Activated CD8-positive, alpha-beta T cell treated with anti-CD3 and anti-CD28 coated beads for 36 hours (primary cell): ENCODE measurements at places on chromosomes 2 and 18. TPM values are rescaled to one million over a fixed set of nuclear protein-coding genes. Genes with fewer than 3 reads are reported as not detected.

Gene PIEZO2
- not detected for total RNA-seq

DNA sequence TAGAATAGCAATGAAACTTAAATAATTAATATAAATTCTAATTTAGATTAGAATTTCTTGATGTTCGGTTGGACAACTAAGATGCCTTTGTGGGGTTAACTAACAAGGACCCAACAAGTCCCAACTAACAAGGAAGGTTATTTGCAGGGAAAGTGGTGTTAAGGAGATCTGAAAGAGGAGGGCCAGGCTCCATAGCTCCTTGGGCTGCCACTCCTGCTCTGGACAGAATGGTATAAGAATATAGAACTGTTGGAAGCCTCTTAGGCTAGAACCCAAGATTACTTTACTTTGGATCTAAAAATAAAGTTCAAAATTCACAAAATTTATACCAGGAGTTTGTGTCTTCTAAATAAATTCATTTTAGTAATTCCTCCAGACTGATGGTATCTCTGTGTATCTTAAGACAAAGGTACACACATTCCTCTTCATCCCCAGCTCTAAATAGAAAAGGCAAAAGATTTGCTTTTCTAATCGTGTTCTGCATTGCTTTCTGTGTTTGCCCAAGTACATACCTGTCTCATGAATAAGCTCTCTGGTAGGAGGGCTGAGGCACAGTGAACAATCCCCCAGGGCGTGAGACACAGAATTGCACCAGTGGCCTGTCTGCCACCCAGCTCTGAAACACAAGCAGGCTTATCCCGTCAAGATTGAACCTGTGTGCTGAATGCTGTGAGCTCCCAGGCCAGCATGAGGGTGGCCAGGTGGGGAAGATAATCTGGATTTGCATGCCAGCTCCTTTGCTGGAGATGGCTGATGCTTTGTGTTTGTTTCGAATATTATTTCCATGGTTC lies 176.0 kb downstream of the ACKR3 start:
- H3K27me3 ChIP-seq: peaks cover 4% of the 10 kb centered on the region
- DNase-seq: no peak
- H3K27ac ChIP-seq: no peak overlapping the region
- no peak overlapping the region for H3K4me3 ChIP-seq
- no peaks in the 10 kb centered on the region for H3K36me3 ChIP-seq
- H3K4me1 ChIP-seq: no peaks in the 10 kb centered on the region

DNA sequence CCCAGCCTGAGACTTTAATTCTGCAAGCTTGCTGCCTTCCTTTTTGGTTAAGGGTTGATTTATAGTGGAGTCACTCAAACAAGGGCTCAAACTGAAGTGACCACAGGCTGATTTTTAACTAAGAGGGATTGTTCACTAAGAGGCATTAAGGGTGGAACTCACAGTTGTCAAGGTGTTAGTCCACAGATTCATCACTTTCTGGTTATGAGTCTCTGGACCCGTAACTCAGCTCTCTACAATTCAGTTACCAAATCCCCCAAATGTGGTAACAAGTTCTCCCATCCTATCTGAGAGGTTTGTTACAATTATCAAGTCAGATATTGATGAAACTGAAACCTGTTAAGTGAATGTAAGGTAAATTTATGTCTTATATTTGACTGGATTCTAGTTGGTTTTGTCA lies 185.9 kb upstream of the KLHL14 start:
- no peaks in the 10 kb centered on the region for H3K36me3 ChIP-seq
- no peak overlapping the region for H3K4me3 ChIP-seq

GRCh38 chr2:12806549-12807242 lies 90.0 kb downstream of the TRIB2 start:
- no peak overlapping the region for H3K27ac ChIP-seq
- no peaks in the 10 kb centered on the region for H3K36me3 ChIP-seq
- no peak for DNase-seq
- H3K27me3 ChIP-seq: peaks cover 2% of the 10 kb centered on the region

DNA sequence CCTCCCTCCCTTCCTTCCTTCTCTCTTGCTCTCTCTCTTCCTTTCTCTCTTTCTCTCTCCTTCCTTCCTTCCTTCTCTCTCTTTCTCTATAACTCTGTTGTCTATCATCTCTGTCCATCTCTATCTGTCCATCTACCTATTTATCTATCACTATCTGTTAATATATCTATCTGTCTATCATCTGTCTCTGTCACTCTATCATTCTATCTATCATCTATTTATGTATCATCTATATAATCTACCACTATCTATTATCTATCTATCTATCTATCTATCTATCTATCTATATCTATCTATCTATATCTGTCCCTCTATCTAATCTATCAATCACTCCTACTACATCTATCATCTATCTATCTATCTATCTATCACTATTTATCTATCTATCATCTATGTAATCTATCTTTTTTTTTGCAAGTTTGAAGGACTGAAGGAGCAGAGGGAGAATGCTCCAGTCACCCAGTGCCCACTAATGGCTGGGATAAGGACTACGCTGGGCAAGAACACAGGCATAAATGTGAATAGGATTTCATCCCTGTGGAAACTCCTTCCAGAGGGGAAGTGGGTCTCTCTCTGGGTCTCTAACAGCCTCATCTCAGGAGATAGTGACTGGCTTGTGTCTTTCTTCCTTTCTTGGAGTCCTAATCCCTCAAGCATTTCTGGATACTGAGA lies 427.0 kb downstream of the LPIN1 start:
- no peak overlapping the region for H3K27ac ChIP-seq
- peaks cover 1% of the 10 kb centered on the region for H3K36me3 ChIP-seq
- H3K27me3 ChIP-seq: no peaks in the 10 kb centered on the region
- H3K4me1 ChIP-seq: peaks cover 56% of the 10 kb centered on the region
- no peak overlapping the region for H3K4me3 ChIP-seq

GRCh38 chr2:59150217-59150849 lies 909.2 kb upstream of the FANCL start:
- no peak overlapping the region for H3K27ac ChIP-seq
- no peaks in the 10 kb centered on the region for H3K36me3 ChIP-seq
- no peak overlapping the region for H3K4me3 ChIP-seq
- no peak for DNase-seq

DNA sequence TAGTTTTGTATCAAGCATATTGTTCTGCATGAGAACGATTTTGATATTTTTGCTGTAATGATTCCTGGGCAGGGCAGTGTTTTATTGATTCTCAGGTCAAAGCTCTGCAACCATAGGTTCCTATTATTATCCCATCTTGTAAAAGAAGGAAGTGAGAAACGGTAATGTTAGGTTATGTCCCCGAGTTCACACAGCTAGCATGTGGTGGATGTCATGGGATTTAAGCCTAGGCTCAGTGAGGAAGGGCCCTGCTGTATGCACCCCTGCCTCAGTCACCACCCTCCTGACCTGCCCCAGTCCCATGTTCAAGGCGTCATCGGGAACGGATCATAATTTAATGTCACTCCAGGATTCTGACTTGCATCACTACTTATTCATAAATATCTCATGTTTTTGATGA lies 10.7 kb downstream of the ACP1 start:
- peaks cover 16% of the 10 kb centered on the region for H3K4me1 ChIP-seq
- peaks cover 47% of the 10 kb centered on the region for H3K36me3 ChIP-seq
- no peak for DNase-seq
- no peak overlapping the region for H3K27ac ChIP-seq

DNA sequence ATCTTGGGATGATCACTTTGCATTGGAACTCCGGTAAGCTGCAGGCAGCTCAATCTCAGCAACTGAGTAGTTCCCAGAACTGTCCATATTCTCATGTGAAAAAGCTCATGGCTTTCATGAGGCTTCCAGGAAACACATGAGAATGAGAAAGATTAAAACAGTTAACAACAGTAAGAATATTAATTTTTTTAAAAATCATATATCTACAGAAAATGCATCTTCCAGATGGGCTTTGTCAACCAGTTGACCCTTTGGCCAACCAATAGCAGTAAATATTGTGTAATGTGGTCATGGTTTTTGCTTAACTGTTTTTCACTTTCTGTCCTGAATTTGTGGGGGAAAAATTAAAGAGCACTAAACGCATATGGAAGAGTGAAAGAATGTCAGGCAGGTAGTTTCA lies 131.2 kb upstream of the CCDC195 start:
- no peaks in the 10 kb centered on the region for H3K27me3 ChIP-seq
- DNase-seq: no peak
- no peak overlapping the region for H3K27ac ChIP-seq
- no peak overlapping the region for H3K4me3 ChIP-seq

Gene WDR33
- total RNA-seq: 74.6 TPM

DNA sequence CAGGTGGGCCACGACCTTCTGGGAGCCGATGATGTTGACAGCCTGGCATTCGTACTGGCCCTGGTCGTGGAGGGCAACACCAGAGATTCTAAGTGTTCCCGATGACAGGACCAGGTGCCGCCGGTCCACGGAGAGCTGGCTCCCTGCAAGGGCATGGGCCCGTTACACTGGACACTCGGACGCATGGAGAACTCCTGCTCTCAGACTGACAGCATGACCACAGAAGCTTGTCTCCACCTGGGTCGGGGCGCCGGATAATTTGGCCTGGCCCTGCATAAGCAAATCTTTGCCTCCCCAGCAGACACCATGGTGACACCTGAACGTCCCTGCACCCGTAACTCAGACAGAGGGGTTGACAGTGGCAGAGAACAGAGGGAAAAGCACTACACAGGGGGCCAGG lies 80.7 kb downstream of the PXDN start:
- no peak for DNase-seq
- no peaks in the 10 kb centered on the region for H3K36me3 ChIP-seq
- no peaks in the 10 kb centered on the region for H3K4me1 ChIP-seq
- no peak overlapping the region for H3K27ac ChIP-seq
- no peak overlapping the region for H3K4me3 ChIP-seq

DNA sequence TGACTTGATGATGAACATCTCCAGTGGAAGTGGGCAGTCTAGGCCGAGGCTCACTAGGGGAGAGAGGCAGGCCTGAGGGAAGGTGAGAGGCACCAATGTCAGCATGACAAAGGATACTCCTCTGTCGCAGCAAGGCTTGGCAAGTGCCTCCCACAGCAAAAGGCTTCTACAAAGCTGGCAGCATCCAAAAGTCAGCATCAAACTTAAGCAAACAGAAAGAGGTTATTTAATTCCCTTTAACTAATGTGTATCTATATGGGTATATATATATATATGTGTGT lies 41.6 kb downstream of the NIFK start:
- H3K36me3 ChIP-seq: peaks cover 2% of the 10 kb centered on the region
- peaks cover 19% of the 10 kb centered on the region for H3K4me1 ChIP-seq
- H3K27ac ChIP-seq: peak overlapping the region; percentile 44
- no peak for DNase-seq

DNA sequence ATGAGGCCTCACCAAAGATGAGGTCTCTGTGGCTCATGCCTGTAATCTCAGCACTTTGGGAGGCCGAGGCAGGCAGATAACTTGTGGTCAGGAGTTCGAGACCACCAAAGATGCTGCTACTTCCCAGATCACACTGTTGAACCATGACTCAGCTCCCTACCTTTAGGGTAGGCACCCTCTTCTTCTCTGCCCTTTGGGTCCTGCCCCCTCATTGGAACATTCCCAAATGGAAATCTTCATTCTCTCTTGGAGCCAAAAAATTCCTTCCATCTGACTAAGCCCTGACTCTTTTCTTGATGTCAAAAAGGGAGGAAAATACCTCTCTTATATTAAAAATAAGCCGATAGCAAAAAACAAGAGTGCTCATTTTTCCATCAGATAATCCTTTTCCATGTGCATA lies 183.5 kb downstream of the PAX3 start:
- no peak for DNase-seq
- no peaks in the 10 kb centered on the region for H3K4me1 ChIP-seq
- no peak overlapping the region for H3K4me3 ChIP-seq
- no peak overlapping the region for H3K27ac ChIP-seq
- H3K27me3 ChIP-seq: no peaks in the 10 kb centered on the region
- no peaks in the 10 kb centered on the region for H3K36me3 ChIP-seq

DNA sequence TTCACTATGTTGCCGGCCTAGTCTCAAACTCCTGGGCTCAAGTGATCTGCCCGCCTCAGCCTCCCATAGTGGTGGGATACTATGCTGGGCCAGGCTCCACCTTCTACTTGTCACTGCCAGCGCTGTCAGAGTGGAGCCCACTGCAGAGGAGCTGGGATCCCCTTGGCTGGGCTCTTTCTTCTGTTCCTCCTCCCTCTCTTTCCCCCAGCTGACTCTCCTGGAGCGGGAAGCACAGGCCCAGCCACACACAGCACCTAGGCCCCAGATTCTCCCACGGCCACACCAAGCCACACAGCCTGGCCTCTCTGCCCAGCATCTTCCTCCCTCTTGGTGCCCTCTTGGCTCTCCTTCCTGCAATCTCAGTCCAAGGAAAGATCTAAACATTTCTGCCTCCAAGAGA lies 3.7 kb upstream of the GAREM2 start:
- H3K4me1 ChIP-seq: peaks cover 5% of the 10 kb centered on the region
- H3K4me3 ChIP-seq: no peak overlapping the region
- H3K27ac ChIP-seq: no peak overlapping the region
- H3K36me3 ChIP-seq: peaks cover 1% of the 10 kb centered on the region
- peaks cover 17% of the 10 kb centered on the region for H3K27me3 ChIP-seq

- no peak for DNase-seq
- no peaks in the 10 kb centered on the region for H3K36me3 ChIP-seq
- H3K27ac ChIP-seq: no peak overlapping the region
- H3K4me3 ChIP-seq: no peak overlapping the region
Observed at GRCh38 chr2:95314598-95314963, 17.4 kb downstream of the KCNIP3 start.

GRCh38 chr2:37300146-37300545 lies 24.5 kb downstream of the PRKD3 start:
- H3K27me3 ChIP-seq: no peaks in the 10 kb centered on the region
- peaks cover 14% of the 10 kb centered on the region for H3K36me3 ChIP-seq
- DNase-seq: no peak
- H3K27ac ChIP-seq: no peak overlapping the region
- peaks cover 24% of the 10 kb centered on the region for H3K4me1 ChIP-seq
- H3K4me3 ChIP-seq: no peak overlapping the region

- H3K27ac ChIP-seq: no peak overlapping the region
- no peaks in the 10 kb centered on the region for H3K36me3 ChIP-seq
- no peak overlapping the region for H3K4me3 ChIP-seq
- no peaks in the 10 kb centered on the region for H3K27me3 ChIP-seq
- peak; percentile 20 for DNase-seq
Observed at GRCh38 chr2:229342376-229342775, 71.3 kb upstream of the PID1 start.

DNA sequence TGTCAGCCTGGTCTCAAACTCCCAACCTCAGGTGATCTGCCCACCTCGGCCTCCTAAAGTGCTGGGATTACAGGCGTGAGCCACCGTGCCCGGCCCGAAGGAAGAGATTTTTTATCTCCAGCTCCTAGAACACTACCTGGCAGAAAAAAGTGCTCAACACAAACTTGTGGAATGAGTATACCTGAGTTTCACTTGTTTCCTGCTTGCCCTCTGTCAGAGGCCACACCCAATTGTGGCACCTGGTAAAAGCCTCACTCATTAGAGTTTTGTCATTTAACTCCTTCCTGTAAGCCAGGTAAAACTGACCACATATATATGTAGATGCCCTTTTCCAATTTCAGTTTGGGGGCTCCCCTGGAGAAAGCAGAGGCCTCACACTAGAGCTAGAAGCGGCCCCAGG lies 42.2 kb upstream of the RTN4 start:
- H3K4me1 ChIP-seq: peaks cover 5% of the 10 kb centered on the region
- no peaks in the 10 kb centered on the region for H3K27me3 ChIP-seq
- no peak overlapping the region for H3K27ac ChIP-seq
- no peak for DNase-seq
- no peak overlapping the region for H3K4me3 ChIP-seq

GRCh38 chr2:33373986-33374385 lies 102.5 kb upstream of the RASGRP3 start:
- H3K4me3 ChIP-seq: no peak overlapping the region
- H3K36me3 ChIP-seq: no peaks in the 10 kb centered on the region

- H3K4me1 ChIP-seq: no peaks in the 10 kb centered on the region
- no peaks in the 10 kb centered on the region for H3K36me3 ChIP-seq
- H3K27ac ChIP-seq: no peak overlapping the region
- DNase-seq: no peak
Observed at GRCh38 chr18:25299426-25300300, 52.3 kb downstream of the ZNF521 start.
